EH (cell line): ENCODE measurements at places on chromosomes 12 and 14.

DNA sequence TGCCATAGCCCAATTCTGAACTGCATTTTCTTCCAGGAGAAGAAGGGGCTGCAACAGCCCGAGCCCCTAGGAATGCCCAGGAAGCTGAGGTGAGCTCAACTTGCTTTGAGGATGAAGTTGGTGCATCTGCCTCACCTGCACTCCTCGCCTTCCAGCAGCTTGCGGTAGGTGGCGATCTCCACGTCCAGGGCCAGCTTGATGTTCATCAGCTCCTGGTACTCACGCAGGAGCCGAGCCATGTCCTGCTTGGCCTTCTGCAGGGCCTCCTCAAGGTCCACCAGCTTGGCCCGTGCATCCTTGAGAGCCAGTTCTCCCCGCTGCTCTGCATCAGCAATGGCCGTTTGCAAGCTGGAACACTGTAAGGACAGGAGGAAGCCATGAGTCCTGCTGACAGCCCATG, 6.0 kb downstream of the KRT75 start:
- DNase-seq, result no peak

- DNase-seq, result no peak
Measured at GRCh38 chr14:67556671-67557070, 23.6 kb downstream of the PLEKHH1 start.

DNA sequence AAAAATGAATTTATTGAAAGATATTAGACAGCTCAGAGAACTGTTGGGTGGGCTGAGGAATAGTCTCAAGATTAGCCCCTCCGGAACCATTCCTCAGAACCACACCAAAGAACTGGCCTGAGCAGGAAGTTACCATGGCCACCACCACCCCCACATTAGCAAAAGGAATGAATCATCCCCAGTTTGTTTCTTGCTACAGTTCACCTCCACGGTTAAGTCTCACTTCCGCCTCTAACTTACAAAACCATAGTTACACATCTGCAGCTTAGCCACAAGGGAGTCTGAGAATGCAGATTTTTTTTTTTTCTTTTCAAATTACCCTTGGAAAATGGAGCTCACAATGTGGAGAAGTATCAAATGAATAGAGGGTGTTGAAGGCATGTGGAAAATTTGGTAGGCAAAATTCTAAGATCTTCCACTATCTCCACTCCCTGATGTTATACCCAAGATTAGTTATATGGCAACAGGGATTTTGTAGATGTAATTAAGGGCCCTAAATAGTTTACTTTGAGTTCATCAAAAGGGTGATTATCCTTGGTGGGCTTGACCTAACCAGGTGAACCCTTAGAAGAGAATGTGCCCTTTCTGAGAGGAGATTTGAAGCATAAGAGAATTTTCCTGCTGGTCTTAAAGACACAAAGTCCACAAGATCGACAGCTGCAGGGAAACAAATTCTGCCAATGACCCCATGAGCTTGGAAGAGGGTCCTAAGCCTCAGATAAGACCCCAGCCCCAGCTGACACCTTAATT, 129.8 kb upstream of the KRR1 start:
- DNase-seq, result peak; percentile 69

DNA sequence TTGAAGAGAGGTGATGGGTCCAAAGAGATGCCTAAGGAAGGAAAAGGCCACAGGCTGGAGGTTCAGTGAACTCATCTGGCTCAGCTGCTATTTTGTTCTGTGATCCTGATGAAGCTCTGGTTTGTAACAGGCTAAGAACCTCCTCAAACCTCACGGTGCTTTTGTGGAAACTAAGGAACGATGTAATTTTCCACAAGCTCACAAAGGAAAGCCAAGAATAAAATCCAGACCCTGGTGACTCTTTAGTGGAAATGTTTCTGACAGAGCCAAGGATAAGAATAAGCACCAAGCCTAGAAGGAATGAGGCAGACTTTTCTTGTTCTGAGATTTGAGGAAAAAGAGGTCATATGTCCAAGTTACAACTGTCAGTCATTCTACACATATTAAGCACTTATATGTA, 93.6 kb downstream of the SLC24A4 start:
- DNase-seq, result no peak

GRCh38 chr14:100345711-100346110, 22.6 kb downstream of the SLC25A47 start:
- no peak for DNase-seq

DNA sequence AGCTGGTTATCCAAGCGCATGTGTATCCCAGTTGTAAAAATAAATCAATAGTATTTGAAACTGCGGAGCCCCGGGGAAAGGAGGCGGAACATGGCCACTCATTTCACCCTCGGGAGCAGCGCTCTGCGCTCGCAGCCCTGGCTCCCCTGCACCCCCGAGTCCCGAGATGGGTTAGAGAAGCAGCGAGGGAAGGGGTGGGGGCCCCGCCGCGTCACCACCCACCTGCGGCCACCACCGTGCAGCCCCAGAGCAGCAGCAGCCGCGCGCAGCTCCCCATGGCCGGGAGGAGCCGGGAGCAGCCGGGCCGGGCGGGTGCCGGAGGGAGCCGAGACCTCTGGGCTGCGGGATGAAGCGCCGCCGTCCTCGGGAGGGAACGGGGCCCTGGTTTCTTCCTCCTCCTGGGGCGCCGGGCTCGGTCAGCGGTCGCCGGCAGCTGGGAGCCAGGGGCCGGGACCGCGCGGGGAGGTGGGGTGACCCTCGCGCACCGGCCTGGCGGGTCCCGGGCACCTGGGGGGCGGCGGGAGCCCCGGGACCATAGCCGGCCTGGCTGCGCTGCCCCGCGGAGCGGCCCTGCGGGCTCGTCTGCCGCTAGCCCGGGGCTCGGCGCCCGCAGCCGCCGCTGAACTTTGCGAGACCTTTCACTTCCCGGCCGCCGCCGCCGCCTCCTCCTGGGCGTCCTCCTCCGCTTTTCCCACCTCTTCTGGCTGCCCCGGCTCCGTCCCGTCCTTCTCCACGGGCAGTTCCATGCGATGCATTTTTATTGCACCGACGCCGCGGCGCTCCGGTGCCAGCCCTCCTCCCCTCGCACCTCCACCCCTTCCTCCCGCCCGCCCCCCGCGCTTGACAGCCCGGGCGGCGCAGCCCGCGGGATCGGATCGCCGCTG, at the start of gene NTN4:
Gene NTN4, minus strand, starts transcription at position 732 of the 884 bp plus-strand sequence. Its CDS starts 455 bp downstream, at position 277.
- peak; percentile 83 for DNase-seq

DNA sequence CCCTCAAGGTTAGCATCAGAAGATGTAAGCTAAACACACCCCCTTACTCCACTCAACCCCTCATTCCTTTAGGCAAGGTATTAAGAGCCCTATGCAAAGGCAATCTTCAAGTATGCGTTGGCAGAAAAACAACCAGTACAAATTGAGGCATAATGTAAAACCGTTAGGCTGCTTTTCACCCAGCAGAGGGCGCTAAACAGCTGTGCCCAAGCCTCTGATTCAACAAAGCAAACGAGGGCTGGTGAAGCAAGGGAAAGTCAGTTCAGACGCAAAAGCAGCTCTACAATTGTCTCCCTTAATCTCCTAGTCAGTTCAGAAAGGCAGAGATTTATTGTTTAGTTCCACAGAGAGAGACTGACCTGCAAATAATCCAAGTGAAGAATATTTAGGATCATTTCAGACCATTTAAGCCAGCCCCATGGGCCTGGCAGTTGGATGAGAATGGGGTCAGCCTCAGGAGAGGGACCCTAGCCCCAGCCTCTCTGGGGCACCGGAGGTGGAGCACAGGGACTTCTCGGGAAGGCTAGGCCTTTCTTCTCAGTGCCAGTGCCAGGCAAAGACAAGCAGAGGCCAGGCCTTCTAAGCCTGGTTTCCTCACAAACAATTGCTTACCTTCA, 23.5 kb downstream of the DCAF5 start:
- DNase-seq, result peak; percentile 86

GRCh38 chr12:123062681-123063486, 82.4 kb downstream of the ARL6IP4 start:
- peak; percentile 84 for DNase-seq

GRCh38 chr12:70242695-70243509, at the start of gene CNOT2:
TSS of gene CNOT2 (plus strand) at chr12:70243433. CDS start at chr12:70278227, 34,794 bp downstream.
- DNase-seq, result peak; percentile 87

- DNase-seq, result no peak
Measured at GRCh38 chr14:58846682-58847465, 209.1 kb downstream of the DACT1 start.

- no peak for DNase-seq
Measured at GRCh38 chr12:67035121-67035520, 234.0 kb upstream of the CAND1 start.

- peak; percentile 79 for DNase-seq
Measured at GRCh38 chr12:46946137-46946536, 120.3 kb upstream of the SLC38A4 start.

DNA sequence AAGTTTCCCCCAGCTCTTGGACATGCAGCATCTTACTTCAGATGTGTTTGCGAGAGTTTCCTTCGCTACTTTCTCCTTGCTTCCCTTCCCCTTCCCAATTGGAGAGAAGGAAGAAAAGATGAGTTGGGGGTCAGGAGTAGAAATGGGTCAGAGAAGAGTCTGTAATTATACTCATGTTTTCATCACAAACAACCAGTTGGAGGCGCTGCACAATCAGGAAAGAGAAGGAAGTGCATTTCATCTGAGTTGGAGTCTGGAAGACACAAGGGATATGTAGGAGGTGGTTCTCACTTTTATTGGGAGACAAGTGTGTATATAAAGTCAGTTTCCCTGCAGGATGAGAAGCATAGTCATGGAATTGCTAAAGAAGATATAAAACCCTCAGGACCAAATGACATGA, 31.3 kb upstream of the VSX2 start:
- DNase-seq, result no peak

- peak; percentile 65 for DNase-seq
Measured at GRCh38 chr12:51082561-51083125, 753 bp downstream of the CSRNP2 start.

DNA sequence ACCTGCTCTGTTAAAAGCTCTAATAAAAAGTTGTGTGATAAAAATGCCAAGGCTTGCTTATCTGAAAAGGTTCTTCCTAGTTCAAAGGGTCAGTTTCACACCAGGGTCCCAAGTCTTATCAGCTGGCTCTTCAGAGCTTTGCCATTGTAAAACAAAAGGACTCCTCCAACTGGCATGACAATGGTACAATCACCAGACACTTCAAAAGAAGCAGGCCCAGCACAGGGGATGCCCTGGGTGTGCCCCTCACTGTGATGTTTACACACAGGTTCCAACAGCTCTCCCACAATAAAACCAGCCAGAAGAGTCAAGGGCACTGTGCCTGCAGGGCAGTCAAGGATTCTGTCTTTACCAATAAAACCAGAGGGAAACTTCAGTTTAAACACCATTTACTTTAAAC, 78.7 kb downstream of the PRICKLE1 start:
- no peak for DNase-seq

DNA sequence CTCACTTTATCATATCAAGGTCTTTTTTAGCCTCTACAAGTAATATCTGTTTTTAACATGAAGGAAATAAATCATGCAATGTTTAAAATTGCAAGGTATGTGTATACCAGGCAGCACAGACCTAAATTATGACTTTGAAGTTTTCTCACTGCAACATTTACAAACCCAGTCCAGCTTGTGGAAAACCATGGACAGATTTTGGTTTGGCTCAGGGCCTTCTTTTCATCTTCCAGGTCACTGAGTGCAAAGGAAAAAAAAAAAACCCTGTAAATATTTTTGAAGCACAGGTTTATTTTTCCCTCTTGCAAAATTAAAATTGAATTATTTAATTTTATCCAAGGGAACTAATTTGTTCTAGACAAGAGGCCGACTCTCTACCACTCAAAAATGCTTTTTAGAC, 13.8 kb downstream of the MGP start:
- no peak for DNase-seq

DNA sequence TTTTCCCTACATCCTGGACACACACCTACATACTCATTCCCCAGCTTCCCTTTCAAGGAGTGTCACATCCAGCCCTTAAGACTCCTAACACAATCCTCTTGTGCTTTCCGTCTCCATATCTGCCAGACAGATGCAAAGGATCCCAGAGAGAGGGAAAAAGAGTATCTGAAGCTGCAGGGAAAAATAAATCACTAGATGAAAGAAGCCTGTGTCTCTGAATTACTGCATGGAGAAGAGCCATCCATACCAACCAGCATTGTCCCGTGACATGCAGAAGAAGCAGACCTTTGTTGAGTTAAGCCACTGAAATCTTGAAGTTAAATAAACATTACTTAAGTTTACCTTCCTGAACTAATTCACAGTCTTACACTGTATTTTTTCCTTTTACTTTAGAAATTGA, 54.6 kb downstream of the GTF2A1 start:
- DNase-seq, result no peak

DNA sequence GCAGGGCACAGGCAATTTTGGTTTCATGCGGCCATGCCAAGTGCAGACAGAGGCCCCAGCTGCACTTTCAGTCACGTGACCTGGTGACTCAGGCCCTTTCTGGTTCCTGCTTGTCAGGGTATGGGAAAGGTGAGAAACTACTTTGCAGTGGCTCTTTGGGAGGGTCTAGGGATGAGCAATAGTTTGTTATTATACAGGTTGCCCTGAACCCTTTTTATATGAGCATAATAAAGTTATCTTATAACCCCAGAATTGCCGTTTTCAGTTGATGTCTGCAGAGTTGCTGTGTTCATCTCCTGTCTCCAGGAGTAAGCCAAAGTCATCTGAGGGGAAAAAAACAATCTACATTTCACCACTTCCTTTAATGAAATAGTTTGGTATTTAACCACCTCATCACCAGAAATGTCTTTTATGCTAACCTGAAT, 30.9 kb upstream of the EMP1 start:
- peak; percentile 71 for DNase-seq

GRCh38 chr12:63068857-63069442, 82.1 kb downstream of the AVPR1A start:
- DNase-seq, result peak; percentile 80

DNA sequence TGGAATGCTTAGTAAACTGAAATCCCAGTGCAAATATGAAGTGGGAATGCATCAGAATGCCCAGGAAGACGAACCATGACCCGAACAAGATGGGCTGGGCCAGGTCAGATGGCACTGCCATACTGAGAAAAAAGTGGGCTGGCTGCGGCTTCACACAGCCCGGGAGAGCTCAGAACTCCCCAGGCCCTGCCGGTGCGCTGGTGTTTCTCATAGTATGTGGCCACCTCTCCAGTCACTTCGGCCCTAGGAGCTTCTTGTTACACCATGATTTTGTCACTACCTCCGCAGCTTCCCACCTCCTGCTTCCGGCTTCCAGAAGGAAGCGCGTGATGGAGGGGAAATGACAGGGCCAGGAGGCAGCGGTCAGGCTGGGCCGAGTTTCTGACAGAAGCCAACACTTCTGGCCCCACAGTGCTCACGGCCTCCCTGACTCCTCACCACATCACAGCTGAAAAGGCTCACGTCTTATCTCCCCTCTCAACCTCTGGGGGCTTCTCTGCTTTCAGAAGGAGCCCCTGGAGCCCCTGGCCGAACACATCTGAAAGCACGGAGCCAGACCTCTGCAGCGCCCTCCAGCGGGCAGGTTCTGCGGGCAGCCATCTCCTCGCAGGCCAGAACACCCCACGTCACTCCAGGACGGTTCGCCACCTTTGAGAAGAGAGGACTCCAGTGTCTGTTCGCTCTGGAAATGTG, 30.7 kb downstream of the DAD1 start:
- no peak for DNase-seq

- no peak for DNase-seq
Measured at GRCh38 chr12:56013482-56013881, 7.4 kb upstream of the IKZF4 start.
